ENCODE measurements at places on chromosomes 7 and 10.
A peak's percentile ranks its signal among the peaks of the same experiment; 100 is the strongest.

- DNase-seq: no peak
These were observed 320.9 kb downstream of the WDR11 start for GRCh38 chr10:121171825-121172787.

DNA sequence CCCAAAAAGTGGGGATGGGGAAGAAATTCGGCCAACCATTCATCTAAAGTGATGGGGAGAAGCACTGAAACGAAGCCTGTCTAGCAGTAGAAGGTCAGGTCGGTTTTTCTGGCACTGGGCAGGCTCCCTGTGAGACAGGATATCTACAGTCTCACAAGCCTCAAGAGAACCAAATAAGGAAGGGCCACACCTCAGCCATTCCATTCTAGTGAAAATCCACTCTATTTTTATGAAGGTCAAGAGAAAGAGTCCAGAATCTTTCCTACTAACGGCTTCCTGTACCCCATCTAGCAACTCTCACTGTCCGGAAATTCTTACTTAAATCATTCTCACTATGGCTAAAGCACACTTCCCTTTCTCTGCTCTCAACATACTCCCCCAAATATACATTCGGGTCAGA lies 267.1 kb downstream of the PRPF18 start:
- no peak for DNase-seq

GRCh38 chr10:68196701-68197100 lies 35.2 kb downstream of the ATOH7 start:
- no peak for DNase-seq

- DNase-seq: no peak
These were observed 19.5 kb downstream of the TSPAN15 start for GRCh38 chr10:69470463-69471384.

DNA sequence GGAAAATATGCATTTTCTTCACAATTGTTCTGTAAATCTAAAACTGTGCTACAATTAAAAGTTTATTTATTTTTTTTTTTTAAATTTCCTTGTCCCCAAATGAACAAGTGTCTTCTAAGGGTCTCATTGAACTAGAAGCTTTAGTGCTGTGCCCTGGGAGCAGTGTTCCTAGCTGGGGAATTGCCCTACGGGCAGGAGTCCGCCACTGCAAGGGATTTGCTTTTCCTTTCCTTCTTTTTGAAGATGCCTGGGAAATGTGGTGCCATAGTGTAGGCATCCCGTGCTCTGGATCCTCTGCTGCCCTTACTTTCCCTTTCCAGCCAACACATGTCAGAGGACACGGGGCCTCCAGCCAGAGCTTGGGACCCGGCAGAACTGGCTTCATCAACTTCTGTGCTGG lies 177.1 kb upstream of the CTBP2 start:
- DNase-seq: no peak

- DNase-seq: no peak
These were observed 116.4 kb downstream of the SORBS1 start for GRCh38 chr10:95444792-95445191.

- no peak for DNase-seq
These were observed 49.1 kb downstream of the STAM start for GRCh38 chr10:17693009-17693408.

- DNase-seq: no peak
These were observed 478 bp upstream of the ZNF22 start for GRCh38 chr10:45000138-45000751.

DNA sequence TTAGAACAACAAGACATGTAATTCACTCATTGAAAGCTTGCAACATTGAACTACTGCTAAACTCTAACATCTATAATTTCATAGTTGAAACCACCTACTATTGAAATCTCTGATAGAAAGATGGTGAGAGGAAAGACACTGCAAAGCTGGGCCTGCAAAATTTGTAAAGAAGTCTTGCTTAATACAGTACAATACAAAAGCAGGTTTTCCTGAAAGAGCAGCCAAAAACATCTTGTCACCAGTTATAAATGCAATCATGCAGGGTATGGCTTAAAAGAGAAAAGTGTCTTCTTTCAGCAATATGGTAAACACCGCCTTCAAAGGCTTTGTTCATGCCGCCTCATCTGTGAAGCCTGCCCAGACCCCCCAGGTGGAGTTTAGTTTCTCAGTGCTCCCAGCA lies 109.2 kb downstream of the ANK3 start:
- no peak for DNase-seq

- DNase-seq: no peak
These were observed 209.7 kb upstream of the TMEM196 start for GRCh38 chr7:19982841-19983835.

GRCh38 chr7:138049505-138050116 lies 26.6 kb upstream of the AKR1D1 start:
- no peak for DNase-seq

DNA sequence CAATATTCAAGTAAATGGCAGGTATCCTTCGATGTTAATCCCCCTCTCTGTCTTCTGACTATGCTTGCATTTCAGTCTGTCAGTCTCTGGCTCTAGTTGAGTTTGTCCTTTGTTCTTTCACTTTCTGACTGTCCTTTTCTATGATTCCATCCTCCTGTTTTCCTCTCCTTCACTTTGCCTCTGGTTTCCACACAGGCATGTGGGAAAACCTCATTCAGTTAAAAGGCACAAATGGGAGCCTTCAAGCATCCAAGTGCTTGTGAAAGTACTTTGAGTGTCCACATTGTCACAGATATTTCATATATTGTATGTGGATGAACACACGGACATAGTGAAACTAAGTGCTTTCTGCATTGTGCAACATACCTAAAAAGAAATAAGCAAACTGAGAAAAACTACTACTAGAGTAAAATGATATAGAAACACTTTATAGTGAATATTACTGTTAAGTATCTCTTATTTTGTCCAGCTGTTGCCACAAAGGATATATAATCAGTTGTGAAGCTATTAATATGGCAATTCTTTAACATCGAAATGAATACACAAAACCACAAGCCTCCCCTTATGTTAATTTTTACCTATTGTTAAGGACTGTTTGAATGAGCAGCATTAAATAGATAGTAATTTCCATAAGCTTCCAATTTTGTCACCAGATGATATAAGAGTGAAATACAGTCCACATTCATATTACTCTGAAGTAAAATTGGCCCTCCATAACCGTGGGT lies 71.7 kb downstream of the NRBF2 start:
- no peak for DNase-seq

DNA sequence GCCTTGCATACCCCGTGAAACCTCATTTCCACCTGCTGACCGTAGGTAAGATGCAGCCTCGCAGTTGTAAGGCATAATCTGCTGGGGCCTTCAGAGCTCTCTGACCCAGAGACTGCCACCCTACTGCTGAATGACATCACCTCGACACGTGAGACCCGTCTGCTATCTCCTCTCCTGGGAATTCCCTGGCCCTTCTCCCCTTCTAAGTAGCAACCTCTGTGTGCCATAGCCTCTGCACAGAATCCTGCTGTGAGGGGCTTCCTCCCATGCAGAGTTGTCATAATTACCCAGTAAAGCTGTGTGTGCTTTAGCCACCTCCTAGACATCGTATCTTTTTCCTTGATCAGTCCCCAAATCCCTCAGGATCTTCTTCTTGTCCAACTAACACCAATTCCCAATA lies 106.7 kb downstream of the CACNB2 start:
- DNase-seq: no peak

DNA sequence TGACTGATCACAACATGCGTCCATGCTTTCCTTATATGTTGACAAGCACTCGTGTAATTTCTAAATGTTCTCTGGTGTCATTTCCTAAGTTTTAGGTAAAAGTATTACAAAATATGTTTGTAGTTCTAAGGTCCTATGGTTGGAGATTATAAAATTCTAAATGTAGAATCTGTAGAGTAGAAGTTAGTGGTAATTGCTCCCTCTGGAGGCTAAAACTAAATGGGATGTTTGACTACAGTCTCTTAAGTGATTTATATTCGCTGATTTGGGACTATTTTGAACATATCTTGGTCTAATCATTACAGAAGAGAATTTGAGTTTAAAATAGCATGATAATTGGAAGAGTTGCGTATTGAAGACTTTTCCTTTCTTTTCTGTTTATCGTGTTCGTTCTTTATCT lies 74.1 kb downstream of the ZMYND11 start:
- no peak for DNase-seq

- DNase-seq: peak; percentile 28
These were observed 73.4 kb downstream of the SRPK2 start for GRCh38 chr7:105315357-105315756.

DNA sequence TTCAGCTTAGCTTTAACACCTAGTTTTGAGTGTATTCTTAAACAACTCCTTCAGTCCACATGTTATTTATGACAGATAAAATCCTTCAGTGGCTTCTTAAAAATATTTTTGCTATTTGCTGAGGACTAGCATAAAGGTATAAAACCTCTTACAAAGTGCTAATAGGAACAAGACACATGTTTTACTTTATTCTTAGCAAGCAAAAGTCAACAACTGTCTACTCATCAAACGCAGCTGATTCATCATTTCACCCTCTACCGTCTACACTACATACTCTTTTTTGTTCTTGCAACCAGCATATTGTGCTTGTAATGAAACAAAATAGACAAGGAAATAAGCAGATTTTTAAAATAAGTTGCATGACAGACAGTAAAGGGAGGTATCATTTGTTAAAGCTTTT lies 319.7 kb downstream of the SNX13 start:
- no peak for DNase-seq

- DNase-seq: no peak
These were observed 225.4 kb downstream of the ZMYND11 start for GRCh38 chr10:360653-361052.

GRCh38 chr7:27462575-27463270 lies 200.0 kb downstream of the HIBADH start:
- DNase-seq: no peak

DNA sequence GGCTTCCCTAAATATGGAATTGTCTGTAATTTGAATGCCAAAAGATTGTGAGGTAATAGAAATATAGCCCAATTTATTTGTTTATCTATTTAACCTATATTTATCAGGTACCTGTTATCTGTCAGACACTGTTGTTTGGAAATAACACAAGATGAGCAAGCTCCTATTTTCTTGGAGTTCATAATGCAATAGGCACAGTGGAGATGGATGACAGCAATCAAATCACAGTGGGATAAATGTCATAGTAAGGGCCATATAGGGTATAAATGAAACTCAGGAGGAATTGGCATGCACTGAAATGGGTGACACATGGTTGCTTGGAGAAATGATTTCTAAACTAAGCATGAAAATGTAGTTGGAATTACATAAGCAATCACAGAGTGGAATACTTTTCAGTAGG lies 761.8 kb upstream of the MBL2 start:
- DNase-seq: no peak

- no peak for DNase-seq
These were observed 55.4 kb downstream of the TBXAS1 start for GRCh38 chr7:139884441-139884840.

DNA sequence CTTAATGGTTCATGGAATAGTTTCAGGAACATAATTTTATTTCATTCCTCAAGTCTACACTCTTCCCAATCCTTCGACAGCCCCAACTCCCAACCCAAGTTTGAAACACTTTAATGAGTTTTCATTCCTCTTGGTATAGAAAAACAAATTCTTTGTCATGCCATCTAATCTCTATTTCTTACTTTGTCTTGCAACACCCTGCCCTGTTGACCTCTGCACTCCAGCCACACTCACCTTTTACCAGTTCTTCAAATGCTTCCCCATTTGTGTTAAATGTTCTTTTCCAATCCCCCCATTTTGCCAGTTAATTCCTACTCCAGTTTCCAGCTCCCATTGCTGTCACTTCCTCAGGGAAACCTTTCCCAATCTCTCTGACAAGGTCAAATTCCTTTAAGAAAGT lies 21.9 kb downstream of the ASAH2 start:
- DNase-seq: no peak

GRCh38 chr10:32318476-32318896 lies 28.5 kb downstream of the EPC1 start:
- DNase-seq: no peak

DNA sequence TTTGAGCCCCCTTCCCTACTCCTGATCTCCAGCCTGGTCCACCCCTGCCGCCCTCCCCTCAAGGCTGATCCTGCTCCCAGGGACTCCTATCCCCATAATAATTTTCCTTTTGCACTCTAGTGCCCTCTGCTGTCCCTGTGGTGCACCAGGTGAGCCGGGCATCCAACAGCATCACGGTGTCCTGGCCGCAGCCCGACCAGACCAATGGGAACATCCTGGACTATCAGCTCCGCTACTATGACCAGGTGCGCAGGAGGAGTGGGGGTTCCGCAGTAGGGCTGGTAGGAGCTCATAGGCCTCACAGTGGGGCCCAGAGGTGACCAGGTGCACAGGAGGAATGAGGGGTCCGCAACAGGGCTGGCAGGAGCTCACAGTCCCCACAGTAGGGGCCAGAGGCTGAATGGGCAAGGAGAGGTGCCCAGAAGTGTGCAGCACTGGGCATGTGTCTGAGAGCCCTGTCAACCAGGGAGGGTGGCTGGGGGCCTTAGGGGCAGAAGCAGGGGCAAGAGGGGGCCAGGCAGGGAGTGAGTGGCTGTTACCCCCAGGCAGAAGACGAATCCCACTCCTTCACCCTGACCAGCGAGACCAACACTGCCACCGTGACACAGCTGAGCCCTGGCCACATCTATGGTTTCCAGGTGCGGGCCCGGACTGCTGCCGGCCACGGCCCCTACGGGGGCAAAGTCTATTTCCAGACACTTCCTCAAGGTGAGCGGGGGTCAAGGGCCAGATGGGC lies 11.7 kb downstream of the EPHB6 start:
- no peak for DNase-seq

DNA sequence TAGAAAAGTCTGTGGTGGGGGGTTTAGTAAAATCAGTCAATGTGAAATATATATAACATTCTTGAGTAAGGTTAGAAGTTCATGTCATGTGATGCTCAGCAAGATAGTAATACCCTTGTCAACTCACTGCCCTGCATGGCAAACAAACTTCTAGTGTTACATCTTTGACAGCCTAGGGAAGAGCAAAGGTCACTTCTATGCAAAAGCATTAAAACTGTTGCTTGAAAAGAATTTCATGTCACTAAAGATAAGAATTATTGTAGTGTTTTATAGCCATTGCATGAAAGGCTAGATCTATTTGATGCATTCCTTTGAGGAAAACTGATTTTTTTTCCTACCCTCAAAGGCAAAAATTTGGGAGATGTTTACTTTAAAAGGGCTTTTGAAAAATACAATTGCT lies 176.0 kb downstream of the SKAP2 start:
- DNase-seq: no peak

DNA sequence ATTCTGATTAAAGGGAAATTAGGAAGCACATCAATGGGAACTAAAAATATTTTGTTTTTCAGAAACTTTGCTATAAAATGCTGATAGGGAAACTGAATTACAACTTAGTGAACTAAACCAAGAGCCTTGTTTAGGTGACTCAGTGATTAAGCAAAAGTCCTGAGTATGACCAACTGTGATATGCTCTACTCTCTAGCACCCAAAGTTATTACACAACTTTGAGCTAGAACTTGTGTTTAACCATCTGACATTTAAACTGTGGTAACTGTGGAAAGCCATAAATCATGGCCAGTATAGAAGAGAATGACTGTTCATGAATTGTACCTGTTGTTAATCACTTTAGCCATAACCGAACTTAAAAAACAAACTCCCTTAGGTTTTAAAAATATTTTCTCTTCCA lies 127.4 kb downstream of the ZNF365 start:
- no peak for DNase-seq

All from stimulated activated effector memory CD8-positive, alpha-beta T cell treated with anti-CD3 and anti-CD28 coated beads, Interleukin-12 subunit alpha, Interleukin-12 subunit beta, amount 100 ng/mL, for 72 hours (primary cell).